COR-L47 (cell line): ENCODE measurements at places on chromosomes 6 and 20.

GRCh38 chr6:95143408-95144180 is 433.7 kb upstream of the MANEA start:
- DNase-seq: no peak

DNA sequence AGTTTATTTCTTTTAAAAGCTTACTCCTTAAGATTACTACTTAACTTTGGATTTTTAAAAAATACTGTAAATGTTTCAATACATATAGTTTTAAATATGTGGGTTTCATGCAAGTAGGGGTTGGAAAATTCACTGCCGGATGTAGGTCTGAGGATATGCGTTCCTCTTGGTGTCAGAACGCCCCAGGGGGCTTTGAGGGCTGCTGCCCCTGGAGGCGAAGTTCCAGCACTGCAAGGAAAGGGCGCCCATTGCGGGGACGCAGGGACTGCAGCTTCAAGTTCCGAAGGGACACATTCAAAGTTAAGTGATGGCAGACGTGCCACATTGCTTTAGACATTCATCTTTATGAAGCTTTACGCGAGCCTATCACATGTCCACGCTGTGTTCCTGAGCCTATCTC is 152.9 kb downstream of the SOD2 start:
- no peak for DNase-seq

DNA sequence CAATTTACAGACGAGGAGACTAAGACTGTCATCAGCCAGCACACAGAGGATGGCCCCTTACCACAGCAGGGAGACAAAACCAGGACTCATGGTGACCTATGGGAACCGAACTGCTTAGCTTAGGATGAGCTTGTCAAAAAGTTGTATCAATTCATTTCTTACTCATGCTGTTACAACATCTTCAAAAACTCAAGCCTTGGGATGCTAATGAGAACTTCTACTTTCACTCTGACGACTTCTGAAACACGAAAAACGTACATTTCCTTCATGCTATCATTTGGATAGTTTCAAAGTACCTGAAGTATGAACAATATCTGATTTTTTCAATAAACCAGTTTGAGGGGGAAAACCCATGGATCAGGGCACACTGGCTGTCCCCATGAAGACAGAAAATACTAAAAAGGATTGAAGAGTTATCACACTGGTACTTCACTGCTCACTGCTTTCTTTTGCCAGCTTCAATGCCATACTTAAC is 31.9 kb downstream of the HIVEP2 start:
- DNase-seq: no peak

- no peak for DNase-seq
Observed at GRCh38 chr6:137802408-137803182, 64.5 kb upstream of the TNFAIP3 start.

DNA sequence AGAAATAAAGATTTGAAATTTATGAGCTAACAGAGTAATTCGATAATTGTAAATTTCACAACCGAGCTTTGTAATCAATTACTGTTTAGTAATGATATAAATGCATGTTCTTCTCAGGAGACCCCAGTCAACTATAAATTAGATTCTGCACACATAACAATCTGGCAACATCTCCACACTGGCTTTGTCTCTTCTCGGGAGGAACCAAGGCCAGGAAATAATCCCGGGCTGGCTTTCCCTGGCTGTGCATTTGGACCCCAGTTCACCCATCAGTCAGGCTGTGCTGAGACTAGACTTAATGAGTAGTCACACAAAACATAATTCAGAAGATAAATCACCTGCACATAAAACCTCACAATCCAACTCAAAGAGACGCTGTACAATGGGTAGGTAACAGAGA is 65.5 kb downstream of the PTPRT start:
- no peak for DNase-seq

DNA sequence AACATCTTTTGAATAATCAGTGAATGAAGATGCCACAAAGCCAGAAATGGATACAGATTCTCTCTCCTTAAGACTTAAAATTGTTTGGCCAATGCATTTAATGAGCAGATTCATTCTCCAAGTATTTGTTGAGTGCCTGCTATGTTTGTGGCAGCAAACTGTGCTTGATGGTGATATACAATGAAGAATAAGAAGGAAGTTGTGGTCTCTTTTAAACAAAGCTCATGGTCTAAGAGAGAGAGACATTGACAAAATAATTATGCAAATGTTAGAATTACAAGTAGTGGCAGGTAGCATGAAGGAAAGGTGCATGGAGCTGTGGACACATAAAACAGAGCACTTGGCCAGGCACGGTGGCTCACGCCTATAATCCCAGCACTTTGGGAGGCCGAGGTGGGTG is 28.3 kb downstream of the NFATC2 start:
- no peak for DNase-seq

DNA sequence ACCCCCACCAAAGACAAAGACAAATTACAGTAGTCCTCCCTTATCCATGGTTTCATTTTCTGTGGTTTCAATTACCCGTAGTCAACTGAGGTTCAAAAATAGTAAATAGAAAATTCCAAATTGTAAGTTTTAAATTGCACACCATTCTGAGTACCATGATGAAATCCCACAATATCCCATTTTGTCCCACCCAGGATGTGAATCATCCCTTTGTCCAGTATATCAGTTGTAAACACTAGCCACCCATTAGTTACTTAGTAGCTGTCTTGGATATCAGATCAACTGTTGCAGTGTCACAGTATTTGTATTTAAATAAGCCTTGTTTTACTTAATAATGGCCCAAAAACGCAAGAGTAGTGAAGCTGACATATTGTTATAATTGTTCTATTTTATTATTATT is 364.0 kb upstream of the ARID1B start:
- no peak for DNase-seq

DNA sequence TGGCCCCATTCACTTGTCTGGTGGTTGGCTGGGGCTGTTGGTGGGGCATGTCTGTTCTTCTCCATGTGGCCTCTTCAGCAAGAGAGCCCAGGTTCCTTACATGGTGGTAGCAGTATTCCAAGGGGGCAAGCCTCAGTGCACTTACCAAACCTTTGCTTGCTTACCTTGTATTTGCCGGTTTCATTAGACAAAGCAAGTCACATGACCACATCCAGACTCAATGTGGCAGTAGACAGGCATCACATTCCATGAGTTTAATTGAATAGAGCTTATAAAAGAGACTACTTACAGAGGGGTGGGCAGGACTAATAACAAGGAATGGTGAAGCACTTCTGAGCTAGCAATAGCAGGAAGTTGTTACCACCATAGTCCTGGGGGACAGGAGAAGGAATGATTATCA is 78.6 kb downstream of the SNAP25 start:
- no peak for DNase-seq

DNA sequence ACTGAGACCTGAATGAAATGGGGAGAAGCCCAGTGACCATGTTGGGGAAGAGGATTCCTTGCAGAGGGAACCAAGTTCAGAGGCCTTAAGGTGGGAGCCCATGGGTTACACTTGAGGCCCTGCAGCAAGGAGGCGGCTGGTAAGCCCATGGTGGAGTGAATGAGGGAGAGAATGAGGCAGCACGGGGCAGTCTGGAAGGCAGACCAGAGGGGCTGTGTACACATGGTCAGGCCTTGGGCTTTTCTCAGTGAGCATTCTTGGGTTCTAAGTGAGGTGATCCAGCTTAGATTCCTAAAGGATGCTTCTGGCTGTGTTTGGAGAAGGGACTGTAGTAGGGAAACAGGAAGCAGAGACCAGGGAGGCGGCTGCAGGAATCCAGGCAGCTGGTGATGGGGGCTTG is 19.0 kb downstream of the RNF114 start:
- no peak for DNase-seq

GRCh38 chr20:20547221-20547875 is 165.1 kb downstream of the RALGAPA2 start:
- no peak for DNase-seq

DNA sequence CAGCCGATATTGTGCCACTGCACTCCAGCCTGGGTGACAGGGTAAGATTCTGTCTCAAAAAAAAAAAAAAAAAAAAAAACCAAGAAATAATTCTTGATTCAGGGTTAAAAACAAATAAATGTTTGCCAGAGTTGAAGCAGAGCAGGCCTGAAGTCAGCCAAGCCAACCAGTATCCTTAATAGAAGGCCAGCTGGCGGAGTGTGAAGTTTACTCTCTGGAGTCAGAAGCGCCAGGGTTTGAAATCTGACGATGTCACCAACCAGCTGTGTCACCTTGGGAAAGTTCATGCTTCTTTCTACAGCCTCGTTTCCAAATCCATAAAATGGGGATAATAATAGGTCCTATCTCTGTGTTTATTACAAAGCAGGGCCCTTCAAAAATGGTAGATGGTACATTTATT is 73.0 kb upstream of the ENPP5 start:
- no peak for DNase-seq

- no peak for DNase-seq
Observed at GRCh38 chr6:153092082-153093013, 38.7 kb downstream of the RGS17 start.

GRCh38 chr6:87848616-87849015 is 146.6 kb upstream of the AKIRIN2 start:
- DNase-seq: no peak
